CD4-positive, alpha-beta T cell treated with Interleukin-17A for 1 hour (primary cell): ENCODE measurements at places on chromosomes 3 and 15.

- no peak for DNase-seq
Observed at GRCh38 chr3:152209060-152209459, 59.7 kb upstream of the MBNL1 start.

DNA sequence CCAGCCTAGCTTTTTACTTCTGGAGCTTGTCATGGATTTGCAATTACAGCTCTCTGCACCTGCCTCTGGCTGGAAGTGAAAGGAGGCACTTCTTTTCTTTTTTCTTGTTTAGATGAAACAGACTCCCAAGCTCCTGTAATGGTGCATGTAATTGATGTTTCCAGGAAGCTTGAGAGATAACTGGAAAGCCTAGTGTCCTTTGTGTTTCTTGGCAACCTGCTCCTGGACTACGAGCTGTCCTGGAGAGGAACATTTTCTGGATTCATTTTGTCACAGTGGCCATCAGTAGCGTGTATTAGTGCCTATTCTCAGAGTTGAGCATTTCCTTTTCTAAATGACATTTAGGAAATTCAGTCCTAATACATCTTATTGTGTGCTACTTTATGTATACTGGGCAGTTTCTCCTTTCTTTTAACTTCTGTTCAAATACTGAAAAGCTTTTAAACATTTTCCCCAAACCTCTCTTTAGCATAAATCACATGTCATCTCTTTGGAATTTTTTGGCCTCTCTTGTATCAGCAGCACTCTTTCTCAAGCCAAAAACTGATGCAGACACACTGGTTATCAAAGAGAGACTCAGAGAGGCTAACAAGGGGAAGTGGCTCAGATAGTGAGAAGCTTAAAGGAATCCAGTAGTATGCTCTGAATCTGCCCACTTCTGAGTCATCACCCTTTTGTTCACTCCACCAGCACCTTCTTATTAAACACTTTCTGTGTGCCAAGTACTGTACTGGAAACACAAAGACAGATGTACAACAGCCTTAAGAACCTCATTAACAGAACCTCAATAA, 62.6 kb upstream of the SLC2A2 start:
- no peak for DNase-seq

DNA sequence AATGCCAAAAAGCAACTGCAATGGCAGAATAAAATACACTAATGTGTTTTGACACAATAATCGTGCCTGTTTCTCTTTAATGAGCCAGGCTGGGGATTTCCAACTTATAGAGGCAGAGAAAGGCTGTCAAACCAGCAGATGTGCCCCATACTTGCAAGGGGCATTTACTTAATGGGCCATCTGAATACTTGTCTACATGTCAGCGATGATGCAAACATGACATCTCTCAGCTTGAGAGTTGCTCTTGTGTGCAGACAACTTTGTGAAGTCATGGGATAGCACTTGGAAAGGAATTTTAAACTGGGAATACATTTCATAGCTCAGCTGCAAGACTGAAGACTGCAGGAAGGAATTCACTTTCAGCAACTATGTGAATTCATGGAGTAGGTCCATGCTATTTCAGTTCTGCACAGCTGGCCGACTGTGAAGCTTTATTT, 127.4 kb upstream of the ADAMTS9 start:
- no peak for DNase-seq

- no peak for DNase-seq
Observed at GRCh38 chr15:74847432-74847831, 4.5 kb upstream of the ULK3 start.

DNA sequence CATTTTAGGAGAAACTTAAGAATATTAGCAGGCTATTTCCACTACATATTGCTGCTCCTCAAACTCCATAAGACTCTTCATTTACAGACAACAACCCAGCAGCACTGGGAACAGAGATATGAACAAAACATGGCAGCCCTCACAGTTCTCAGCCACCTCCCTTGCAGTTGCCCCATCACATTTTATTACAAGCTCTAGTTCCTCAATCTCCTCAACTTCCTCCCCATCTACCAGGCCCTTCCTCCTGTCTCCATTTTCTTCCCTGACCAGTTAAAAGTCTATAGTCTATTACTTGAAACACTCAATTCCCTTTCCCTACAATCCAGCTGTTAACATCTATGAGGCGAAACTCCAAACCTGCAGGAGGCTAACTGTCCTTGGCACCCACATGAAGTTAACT, 412.5 kb downstream of the TBC1D5 start:
- DNase-seq = no peak

DNA sequence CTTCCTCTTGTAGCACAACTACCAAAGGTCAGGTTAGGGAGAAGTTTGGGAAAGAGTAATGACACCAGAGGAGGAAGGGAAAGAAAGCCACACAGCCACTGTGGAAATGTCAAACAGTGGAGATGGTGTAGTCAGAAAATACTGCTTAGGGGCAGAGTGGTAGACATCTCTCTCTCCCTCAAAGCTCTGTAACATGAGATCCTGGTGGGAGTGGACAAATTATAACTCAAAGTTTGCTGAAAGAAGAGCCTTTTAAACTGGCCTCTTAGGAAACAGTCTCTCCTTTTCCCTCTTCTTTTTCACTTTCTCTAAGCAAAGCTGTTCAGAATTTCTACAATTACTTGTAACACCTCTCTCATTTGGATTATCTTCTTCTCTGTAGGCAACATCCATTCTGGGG, 55.8 kb downstream of the LRRN1 start:
- DNase-seq = no peak

- no peak for DNase-seq
Observed at GRCh38 chr3:70149714-70150400, 150.3 kb downstream of the SAMMSON start.

- no peak for DNase-seq
Observed at GRCh38 chr3:153038367-153038766, 123.7 kb upstream of the RAP2B start.

GRCh38 chr15:39552556-39552955, 28.3 kb upstream of the THBS1 start:
- no peak for DNase-seq

DNA sequence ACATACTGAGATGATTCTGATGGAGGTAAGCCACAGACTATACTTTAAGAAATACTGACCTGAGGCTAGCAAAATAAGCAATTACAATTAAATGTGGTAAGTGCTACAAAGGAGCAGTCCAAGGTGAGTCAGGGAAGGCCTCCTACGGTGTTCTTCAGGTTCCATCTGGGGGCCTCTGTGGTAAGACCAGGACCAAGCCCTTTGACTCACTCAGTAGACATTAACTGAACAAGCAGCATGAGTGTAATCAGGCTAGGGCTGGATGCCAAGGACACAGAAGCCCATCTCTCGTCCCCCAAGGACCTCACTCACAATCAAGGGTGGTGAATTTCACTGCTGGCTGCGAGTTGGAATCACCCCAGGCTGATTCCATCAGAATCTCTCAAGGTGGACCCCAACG, 37.3 kb downstream of the DZIP1L start:
- no peak for DNase-seq

DNA sequence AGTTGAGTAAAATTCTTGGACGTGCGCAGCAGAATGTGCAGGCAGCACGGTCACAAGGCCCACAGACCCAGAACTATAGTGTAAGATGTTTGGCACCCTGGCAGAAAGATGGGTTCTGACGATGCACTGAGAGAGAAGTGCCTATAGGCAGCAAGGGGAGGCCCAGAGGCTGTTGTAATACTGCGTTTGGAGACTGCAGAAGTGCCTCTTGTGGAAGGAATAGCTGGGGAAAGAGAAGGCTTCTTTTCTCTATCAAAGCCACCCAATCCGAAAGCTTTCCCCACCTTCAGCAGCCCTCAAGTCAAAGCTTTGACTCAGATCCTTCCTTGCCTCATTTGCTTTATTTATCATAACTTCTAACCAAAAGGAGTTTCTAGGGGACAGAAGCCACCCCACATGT, 5.2 kb upstream of the SIN3A start:
- DNase-seq = no peak

DNA sequence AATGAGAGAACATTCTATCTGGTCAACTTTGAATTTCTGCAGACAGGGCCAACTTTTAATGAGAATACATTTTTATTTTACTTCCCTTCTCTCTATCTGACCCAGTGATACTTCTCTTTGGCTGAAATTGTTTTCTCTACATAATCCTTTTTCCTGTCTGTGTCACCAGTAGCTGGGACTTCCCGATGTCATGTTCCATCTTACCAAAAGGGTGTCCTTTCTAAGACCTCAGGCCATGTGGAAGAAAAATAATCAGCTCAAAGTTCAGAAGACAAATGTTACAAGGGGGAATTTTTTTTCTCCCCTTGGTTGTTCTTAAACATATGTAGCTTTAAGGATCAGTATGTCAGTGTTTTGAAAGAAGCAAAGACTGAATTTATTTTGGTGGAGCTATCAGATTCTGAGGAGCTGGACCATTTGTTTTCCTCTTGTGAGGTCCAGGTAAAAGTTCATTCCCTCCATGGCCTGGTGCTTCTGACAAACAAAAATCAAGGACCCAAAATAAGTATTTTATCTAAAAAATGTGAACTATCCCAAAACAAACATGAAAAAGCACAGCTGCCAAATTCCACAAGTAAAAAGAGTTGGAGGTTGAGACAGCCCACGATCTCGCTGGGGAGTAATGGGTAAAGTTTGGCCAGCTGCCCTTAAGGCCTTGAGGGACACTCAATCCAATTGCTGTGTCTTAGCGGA, 859.4 kb upstream of the NR2F2 start:
- DNase-seq = no peak

GRCh38 chr15:43190178-43190577, 5.0 kb downstream of the CCNDBP1 start:
- DNase-seq = no peak

GRCh38 chr3:127612966-127613365, 14.8 kb downstream of the MCM2 start:
- DNase-seq = no peak

- no peak for DNase-seq
Observed at GRCh38 chr15:48647962-48648361, 2.5 kb upstream of the FBN1 start.

GRCh38 chr3:48662753-48663488, at the start of gene CELSR3:
TSS of gene CELSR3 (minus strand) at chr3:48662886. CDS start at chr3:48662634, 252 bp downstream.
- DNase-seq = peak; percentile 77

- DNase-seq = no peak
Observed at GRCh38 chr3:105857601-105858000, 11.2 kb downstream of the CBLB start.

GRCh38 chr3:61665987-61666386, 104.6 kb downstream of the PTPRG start:
- DNase-seq = no peak

- DNase-seq = no peak
Observed at GRCh38 chr3:77348244-77348855, 308.5 kb downstream of the ROBO2 start.

GRCh38 chr15:48834756-48835155, 23.9 kb upstream of the CEP152 start:
- DNase-seq = no peak

GRCh38 chr3:138297059-138297607, 32.5 kb downstream of the NME9 start:
- DNase-seq = no peak

- no peak for DNase-seq
Observed at GRCh38 chr15:68310178-68310803, 32.7 kb downstream of the FEM1B start.

DNA sequence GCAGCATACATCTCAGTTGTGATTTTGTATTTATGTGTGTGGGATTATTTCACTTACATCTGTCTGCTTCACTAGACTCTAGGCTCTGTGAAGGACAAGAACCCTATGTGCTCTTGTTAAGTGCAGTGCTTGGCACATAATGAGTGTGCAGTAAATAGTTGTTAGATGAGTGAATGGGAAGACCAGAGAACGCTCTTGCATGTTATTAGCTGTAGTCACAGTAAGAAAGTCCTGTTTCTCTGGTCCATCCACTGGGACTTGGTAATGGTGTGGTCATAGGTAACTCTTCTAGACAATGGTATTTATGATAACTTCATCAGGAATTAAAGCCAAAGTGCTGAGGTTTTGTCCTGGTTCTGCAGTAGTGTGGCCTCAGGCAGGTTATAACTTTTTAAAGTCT, 1.4 kb upstream of the AQP9 start:
- no peak for DNase-seq

GRCh38 chr3:149547413-149547812, 72.9 kb downstream of the TM4SF4 start:
- DNase-seq = no peak
